KBM-7 (cell line): ENCODE measurements at places on chromosomes 12 and 14.

DNA sequence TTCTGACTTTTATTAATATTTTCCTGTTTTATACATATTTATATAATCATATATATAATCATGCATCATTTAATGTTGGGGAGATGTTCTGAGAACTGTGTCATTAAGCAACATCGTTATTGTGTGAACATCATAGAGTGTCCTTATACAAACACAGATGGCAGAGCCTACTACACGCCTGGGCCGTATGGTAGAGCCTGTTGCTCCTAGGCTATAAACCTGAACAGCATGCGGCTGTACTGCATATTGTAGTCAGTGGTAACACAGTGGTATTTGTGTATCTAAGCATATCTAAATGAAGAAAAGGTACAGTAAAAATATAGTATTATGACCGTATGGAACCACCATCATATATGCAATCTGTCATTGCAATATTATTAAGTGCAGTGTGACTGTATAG, 44.7 kb upstream of the BCL7A start:
- no peak for DNase-seq

- DNase-seq: peak; percentile 81
Observed at GRCh38 chr12:47651368-47652254, 54.2 kb downstream of the RPAP3 start.

DNA sequence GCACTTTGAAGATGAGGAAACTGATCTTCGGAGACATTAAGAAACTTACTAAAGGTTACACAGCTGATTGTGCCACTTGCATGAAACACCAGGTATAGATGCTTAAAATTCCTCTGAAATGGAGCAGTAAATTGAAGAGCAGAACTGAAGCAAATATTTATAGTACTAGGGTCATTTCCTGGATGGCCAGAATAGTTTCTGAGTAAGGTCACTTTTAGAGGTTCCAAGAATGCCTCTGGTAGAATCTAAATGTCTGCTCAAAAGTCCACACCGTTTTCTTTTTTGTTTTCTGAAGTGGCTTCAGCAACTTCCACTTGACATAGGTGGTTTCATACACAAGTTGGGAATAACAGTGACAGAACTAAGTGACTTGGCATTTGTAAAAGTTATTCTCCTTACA, 19.4 kb downstream of the TPH2 start:
- no peak for DNase-seq

DNA sequence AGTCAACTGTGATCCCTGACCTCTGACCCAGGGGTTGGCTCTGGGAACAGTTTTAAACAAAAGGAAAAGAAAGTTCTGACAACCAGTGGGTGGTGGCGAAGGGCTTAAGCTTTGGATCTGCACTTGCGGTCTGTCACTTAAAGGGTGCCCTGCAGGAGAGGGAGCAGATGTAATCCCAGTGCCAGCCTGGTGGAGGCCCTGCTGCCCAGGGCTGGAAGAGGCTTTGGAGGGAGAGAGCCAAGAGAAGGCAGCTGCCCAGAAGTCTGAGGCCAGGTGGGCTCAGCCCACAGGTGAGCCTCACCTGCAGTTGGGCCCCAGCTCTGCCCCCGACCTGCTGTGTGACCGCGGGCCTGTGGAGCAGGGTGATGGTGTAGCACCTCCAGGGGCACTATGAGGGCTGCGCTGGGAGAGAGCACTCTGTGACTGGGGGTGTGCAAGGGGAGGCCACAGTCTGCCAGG, 19.1 kb downstream of the SH2B3 start:
- DNase-seq: no peak

GRCh38 chr14:64508215-64508776, 3.7 kb downstream of the ZBTB1 start:
- DNase-seq: peak; percentile 30

DNA sequence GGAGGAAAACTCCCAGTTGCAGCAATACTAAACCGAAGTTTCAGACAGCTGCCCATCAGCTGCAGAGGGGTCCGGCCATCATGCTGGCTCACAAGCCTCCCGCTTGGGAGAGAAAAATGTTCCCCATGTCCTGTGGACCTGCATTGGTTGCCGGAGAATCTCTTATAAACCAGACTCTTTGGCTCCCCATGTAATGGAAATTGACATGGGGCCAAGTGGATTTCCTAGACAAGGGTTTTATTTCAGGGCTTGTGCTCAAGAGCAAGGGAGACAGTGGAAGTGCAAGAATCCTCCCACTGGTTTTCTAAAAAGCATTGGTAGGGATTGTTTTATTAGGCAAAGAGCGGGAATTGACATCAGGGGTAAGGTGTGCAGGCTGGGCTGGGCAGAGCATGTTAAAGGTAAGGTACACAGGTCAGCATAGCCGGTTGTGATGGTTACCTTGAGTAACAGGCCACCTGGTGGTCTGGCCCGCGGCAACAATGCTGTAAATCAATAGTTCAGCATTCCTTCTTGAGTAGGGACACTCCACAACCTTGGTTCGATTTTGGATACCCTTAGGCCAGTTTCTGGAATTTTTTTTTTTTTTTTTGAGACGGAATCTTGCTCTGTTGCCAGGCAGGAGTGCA, 135.4 kb downstream of the UNC79 start:
- DNase-seq: no peak

DNA sequence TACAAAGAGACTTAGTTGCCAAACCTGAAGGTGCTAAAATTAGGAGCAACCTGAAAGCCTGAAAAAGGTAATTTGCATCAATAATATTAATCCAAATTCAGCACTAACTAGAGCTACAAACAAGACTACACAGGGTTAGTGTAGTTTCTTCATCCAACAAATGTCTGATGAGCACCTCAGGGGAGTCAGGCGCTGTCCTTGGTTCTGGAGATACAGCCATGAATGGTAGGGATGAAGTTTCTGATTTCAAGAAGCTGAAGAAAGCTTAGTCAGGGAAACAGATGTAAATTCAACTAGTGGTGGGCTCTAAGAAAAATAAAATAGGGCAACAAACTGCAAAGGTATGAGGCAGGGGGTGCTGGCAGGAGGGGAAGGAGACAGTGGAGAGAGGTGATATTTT, 266.3 kb downstream of the GLT1D1 start:
- peak; percentile 0 for DNase-seq

DNA sequence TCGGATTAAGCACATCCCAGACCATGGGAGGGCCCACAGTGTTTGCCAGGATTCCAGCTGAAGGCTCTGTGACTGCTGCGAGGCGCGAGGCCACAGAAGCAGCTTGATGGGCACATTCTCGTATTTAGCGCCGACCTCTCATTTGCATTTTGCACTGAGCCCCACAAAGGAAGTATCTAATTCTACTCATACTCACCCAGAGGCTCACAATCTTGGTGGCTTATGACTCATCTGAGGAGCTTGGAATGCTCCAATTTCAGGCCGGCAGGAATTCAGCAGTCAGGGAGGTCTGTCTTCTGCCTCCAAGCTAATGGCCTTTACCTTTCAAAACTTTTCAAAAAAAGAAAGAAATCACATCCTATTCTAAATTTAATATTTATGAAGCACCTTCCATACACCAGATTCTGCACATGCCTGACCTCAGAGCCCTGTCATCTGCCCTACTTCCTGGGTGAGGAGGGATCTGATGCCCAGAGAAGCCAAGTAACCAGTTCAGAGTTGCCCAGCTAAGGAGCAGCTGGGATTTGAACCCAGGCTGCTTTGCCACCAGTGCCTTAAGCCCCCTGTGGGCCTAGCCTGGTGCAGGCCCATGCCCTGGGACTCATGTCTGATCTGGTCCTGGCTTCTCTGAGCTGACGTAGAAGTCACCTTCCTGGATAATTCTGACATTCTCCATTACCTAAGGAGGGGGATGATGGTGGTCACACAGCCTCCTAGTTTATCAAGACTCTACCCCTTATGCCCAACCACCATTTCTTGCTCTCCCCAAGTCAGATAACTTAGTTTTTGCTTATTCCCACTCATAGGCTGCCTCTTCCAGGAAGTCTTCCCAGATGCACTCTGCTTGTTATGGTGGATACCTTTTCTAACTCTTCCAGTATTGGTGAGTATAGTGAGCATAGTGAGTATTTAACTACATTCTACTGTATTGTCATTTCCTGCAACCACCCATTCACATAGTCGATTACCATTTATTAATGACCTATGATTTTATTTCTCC, 198.9 kb downstream of the RBM19 start:
- DNase-seq: no peak

GRCh38 chr14:53144244-53144643, 8.9 kb downstream of the DDHD1 start:
- DNase-seq: no peak

DNA sequence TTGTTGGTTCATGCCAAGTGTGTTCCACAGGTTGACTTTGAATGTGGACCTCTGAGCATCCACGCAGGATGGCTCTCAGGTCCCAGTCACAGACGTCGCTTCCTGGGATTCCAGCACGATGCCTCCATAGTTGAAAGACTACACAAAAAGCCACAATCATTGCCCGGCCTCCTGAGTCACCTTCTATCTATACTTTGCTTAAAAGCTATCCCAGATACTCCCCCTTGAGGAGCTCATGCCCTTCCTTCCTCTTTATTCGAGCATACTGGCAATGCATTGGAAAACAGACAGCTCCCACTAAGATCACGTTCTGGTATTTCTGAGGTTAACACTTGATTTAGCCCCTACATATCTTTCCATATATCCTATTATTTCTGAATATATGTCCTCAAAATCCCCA, 40.1 kb downstream of the ZNF664 start:
- peak; percentile 50 for DNase-seq

DNA sequence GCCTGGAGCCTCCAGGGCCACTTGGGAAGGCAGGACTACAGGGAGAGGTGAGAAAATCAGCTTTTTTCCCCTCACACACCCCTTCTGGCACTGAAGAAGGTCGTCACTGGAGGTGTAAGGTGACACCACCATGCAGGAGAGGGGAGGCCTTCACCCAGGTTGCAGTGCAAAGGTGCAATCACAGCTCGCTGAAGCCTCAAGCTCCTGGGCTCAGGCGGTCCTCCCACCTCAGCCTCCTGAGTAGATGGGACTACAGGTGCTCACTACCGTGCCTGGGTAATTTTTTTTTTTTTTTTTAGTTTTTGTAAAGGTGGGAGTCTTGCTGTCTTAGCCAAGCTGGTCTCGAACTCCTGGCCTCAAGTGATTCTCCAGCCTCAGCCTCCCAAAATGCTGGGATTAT, 93.6 kb downstream of the TNFAIP2 start:
- DNase-seq: no peak

DNA sequence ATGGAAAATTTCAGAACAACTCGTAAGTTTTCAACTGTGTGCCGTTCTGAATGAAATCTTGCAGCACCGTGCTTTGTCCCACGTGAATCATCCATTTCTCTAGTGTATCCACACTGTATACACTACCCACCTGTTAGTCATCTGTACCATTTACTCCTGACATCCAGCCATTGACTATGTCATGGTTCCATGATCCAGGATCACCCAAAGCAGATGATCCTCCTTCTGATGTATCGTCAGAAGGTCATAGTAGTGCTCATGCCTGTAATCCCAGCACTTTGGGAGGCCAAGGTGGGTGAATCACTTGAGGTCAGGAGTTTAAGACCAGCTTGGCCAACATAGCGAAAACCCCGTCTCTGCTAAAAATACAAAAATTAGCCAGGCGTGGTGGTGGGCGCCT, 122.9 kb downstream of the PPHLN1 start:
- no peak for DNase-seq

GRCh38 chr14:101737414-101738339, 23.8 kb upstream of the PPP2R5C start:
- peak; percentile 38 for DNase-seq

DNA sequence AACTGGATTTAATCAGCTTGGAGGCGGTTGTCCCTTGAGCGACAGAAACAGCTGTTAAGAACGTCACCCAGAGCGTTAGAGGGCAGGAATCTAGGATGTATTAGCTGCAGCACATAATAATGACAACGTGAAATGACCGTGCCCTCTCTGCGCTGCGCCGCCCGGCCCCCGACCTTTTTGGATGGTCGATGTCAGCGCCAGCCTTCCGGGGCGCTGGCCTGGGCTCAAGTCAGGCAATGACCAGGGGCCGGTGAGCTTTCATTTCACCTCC, 427 bp upstream of the TMEM120B start:
- DNase-seq: no peak

- DNase-seq: no peak
Observed at GRCh38 chr12:101650346-101651117, 46.9 kb upstream of the CHPT1 start.

GRCh38 chr12:96195845-96196451, 1.8 kb downstream of the ELK3 start:
- DNase-seq: peak; percentile 54

DNA sequence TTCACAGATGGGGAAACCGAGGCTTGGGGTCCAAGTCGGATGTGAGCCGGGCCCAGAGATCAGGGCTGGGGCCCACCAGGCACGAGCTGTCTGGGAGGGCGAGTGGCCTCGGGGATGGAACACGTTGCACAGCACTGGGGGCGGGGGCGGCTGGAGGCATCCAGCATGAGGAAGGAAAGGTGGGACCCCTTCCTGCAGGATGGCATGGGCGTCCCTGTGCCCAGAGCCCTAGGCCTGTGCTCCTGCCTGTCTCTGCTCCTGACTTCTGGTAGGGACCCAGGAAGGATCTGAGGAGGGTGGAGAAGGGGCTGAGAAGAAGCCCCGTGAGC, 183.4 kb downstream of the KIF26A start:
- no peak for DNase-seq

DNA sequence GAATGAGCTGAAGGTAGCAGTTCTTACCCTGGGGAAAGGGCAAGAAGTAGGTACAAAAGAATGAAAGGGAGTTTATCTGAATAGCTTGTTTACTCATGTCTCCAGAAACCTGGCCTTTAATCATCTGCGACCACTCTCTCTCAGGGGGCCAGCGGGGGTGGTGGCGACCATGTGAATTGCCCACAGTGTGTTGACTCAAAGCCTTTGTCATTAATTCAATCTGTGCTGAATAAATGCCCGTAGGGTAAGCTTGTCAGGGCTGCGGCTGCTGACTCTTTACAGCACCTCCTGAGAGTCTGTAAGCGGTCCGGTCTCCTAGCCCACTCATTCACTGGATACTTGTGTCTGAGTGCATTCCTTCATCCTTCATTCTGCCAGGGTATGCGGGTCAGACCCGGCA, 874.4 kb downstream of the SLC6A15 start:
- no peak for DNase-seq

- no peak for DNase-seq
Observed at GRCh38 chr14:58650857-58651256, 13.1 kb downstream of the DACT1 start.

GRCh38 chr12:109988903-109989302, 7.3 kb downstream of the GIT2 start:
- no peak for DNase-seq

- DNase-seq: no peak
Observed at GRCh38 chr12:52523824-52524223, 3.6 kb upstream of the KRT5 start.

- DNase-seq: no peak
Observed at GRCh38 chr12:66191547-66192126, 2.6 kb downstream of the IRAK3 start.

- DNase-seq: peak; percentile 93
Observed at GRCh38 chr12:112116232-112117060, 7.9 kb upstream of the NAA25 start.

DNA sequence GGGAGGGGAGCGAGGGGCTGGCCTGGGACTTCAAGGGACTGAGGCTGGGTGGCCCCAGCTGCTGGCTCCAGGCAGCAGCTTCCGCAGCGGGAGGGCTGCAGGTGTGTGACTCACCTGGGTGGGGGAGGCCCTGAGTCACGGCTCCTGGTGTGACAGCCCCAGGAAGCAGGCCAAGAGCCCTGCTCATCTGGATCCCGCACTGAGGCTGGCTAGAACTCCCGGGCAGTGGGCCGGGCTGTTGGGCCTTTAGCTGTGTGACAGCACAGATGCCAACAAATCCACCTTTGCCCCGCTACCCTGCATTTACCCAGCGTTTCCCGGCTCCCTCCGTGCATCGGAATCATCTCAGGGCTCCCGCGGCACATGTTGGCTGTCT, 180.0 kb upstream of the PRMT8 start:
- DNase-seq: no peak
